ENCODE measurements at places on chromosomes 2 and 18. TPM values are rescaled to one million over a fixed set of nuclear protein-coding genes. Genes with fewer than 3 reads are reported as not detected.
A peak's percentile ranks its signal among the peaks of the same experiment; 100 is the strongest.

DNA sequence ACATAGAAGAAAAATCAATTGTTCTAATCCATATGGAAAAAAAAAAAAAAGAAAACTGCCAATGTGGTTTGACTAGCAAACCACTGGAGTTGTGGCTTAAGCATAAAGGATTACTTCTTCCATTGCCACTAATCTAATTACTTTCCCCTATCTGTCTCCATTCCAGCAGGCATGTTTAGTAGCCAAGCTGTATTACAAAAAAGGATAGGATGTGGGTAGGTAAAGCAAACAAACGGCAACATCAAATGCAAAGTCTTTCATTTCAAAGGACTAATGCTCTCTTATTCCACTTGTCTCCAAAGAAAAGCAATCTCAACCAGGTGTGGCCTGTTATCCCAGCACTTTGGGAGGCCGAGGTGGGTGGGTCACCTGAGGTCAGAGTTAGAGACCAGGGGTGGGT, 36.5 kb downstream of the SLC8A1 start:
- ATAC-seq = no peak

- no peak for ATAC-seq
Observed at GRCh38 chr2:98759827-98760625, 29.1 kb upstream of the MGAT4A start.

- ATAC-seq = peak; percentile 7
Observed at GRCh38 chr2:153474876-153475435, 3.6 kb downstream of the RPRM start.

DNA sequence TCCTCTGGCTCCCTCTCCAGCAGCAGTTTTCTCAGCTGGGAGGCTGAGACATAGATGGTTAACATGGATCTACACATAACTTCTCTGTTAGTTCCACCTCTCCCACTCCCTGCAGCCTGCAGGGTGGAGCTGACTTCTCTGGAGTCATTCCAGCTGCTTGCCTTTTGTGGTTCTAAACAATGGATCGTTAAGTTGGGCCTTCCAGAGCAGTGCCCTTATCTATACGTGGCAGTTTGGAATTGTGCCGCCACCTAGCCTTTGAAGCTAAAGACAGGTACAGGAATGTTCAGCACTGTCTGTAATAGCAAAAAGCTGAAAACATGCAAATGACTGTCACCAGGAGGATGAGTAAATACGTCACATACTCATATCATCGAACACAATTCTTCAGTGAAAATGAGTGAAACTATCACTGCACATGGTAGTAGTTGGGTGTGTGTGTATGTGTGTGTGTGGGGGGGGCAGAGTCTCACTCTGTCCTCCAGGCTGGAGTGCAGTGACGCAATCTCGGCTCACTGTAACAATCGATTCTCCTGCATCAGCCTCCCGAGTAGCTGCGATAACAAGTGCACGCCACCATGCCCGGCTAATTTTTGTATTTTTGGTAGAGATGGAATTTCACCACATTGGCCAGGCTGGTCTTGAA, 50.3 kb downstream of the SH2D6 start:
- peak; percentile 92 for ATAC-seq

Gene RNF144A
- 8.3 TPM for total RNA-seq

Data from motor neuron (in vitro differentiated cells).